Lower leg skin (tissue), 4 donors: ENCODE measurements at places on chromosomes 6 and 20. TPM values are rescaled to one million over a fixed set of nuclear protein-coding genes. Genes with fewer than 3 reads are reported as not detected.

GRCh38 chr6:87541744-87542143 lies 48.0 kb downstream of the RARS2 start:
- DNase-seq, result no peak

ZBTB46 gene
- total RNA-seq, result 6.1 TPM

DNA sequence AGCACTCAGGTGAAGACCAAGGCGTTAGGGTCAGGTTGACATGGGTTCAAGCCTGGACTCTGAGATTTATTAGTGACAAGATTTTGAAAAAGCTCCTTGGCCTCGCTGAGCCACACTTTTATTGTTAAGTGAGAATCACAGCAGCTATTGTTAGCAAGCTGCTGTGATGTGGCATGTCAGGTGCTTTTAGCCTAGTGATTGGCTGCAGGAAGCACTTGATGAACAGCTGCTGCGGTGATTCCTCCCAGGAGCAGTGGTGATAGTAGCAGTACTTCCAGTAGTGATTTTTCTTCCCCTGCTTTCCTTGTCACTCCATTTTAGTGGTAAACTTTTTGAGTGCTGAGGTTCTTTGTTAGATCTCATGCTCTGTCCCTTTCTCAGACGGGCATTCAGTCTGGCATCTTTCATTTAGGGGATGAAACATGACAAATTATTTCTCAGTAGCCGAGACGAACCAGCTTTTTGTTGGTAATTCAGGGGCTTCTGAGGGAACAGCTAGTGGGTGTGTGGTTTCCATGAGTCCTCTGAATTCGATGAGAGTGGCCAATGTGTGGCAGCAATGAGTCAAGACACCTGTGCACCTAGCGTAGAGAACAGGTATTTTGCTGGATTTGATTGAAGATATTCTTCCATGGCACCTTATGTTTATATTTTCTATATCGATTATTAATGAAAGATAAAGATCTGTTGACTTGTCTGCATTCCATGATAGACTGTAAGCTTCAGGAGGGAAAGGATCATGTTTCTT lies 696.7 kb downstream of the DHX35 start:
- DNase-seq, result no peak

DNA sequence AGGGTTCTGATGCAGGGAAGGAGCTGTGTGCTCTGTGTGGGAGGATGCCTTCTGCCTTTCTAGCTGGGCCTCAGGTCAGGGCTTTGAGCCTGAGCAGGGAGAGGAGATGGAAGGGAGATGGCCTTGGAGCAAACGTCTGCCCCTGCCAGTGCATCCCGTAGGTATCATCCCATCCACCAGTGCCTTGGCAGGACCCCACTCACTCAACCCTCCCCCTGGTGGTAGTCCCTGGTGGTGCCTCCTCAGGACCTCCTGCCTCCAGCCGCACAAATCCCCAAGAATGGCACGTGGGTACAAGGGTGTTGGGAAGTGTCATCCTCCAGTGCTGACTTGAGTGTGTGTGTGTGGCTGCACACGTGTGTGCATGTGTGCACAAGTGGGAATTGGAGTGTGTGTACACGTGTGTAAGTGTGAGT lies 23.1 kb upstream of the MICB start:
- no peak for DNase-seq

SAMD5 gene
- total RNA-seq, result 0.80 TPM

GRCh38 chr6:42260972-42261371 lies 43.3 kb upstream of the MRPS10 start:
- no peak for DNase-seq

GRCh38 chr20:44019638-44020335 lies 105.1 kb downstream of the TOX2 start:
- no peak for DNase-seq

- no peak for DNase-seq
Observed at GRCh38 chr20:17437251-17437650, 93.9 kb downstream of the BFSP1 start.

DNA sequence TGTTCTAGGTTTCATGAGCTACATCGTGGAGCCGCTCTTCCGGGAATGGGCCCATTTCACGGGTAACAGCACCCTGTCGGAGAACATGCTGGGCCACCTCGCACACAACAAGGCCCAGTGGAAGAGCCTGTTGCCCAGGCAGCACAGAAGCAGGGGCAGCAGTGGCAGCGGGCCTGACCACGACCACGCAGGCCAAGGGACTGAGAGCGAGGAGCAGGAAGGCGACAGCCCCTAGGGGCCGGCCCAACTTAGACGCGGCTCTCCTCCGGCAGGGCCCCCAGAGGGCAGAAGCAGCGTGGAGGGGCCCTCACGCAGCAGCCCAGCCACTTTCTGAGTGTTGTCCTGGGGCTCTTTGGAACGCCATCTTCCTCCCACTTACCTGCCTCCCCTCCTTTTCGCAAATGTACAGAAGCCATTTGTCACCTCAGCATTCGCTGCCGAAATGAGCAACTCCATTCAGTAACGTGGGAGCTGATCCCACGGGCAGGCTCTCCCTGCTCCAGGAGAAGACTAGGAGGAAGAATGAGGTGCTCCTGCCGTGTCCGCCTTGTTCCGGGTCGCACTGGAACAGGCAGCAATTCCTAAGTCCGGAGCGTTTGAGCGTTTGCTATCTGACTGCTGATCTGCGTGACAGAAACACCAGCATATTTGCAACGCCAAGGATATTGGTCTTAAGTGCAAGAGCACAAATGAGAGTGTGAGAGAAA lies 58.4 kb downstream of the MTFR2 start:
- DNase-seq, result no peak

TCF19 gene
- total RNA-seq, result 20.1 TPM

- no peak for DNase-seq
Observed at GRCh38 chr20:60921022-60921622, 330.9 kb upstream of the CDH4 start.

- DNase-seq, result no peak
Observed at GRCh38 chr6:168097221-168097620, 18.2 kb upstream of the FRMD1 start.

DNA sequence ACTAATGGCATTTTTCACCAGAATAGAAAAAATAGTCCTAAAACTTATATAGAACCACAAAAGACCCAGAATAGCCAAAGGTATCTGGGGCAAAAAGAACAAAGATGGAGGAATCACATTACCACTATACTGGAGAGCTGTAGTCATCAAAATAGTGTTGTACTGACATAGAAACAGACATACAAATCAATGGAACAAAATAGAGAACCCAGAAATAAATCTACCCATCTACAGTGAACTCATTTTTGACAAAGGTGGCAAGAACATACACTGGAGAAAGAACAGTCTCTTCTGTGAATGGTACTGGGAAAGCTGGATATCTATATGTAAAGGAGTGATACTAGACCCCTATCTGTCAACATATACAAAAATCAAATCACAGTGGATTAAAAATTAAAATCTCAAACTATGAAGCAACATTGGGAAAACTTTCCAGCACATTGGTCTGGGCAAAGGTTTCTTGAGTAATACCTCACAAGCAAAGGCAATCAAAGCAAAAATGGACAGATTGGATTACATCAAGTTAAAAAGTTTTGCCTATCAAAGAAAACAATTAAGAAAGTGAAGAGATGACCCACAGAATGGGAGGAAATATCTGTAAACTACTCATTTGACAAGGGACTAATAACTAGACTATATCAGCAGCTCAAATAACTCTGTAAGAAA lies 120.5 kb downstream of the MEI4 start:
- no peak for DNase-seq

- DNase-seq, result no peak
Observed at GRCh38 chr20:17943343-17943742, 25.3 kb downstream of the SNX5 start.

FRS3 gene
- total RNA-seq, result 0.79 TPM

- DNase-seq, result no peak
Observed at GRCh38 chr6:153727885-153728284, 311.2 kb upstream of the OPRM1 start.

SLC22A16 gene
- 0.17 TPM for total RNA-seq

DNA sequence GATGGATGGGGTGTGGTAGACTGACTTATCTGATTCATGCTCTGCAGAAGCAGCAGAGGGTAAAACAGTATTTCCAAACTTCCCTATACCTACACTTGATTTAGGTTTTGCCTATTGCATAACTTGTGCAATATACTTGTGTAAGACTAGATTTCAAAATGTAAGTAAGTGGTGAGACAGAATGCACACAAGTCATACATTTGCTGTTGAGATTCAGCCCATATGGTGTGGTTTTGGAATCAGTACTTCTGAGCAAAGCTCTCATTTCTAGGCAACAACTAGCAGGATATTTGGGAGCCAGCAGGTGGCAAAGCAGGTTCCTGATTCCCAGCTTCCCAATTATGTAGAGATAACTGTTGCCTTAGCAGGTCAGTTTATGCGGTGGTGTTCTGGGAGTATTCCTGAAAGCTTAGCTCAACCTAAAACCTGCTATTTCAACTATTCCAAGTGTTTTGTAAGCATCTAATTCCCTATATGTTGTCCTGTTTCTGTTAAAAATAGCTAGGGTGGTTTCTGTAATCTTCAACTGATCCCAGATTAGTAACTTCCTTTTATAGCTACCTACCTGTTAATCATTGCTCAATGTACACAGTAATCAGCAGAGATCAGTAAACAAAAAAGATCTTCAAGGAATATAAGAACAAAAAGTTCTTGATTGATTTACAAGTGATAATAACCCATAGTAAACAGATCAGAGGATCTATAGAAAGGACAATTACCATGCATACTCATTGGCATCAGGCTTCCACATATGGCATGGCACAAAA lies 8.5 kb upstream of the FABP7 start:
- DNase-seq, result no peak

GRCh38 chr6:96947055-96947454 lies 22.5 kb downstream of the KLHL32 start:
- DNase-seq, result no peak

GRCh38 chr6:75397656-75398465 lies 95.7 kb downstream of the FILIP1 start:
- DNase-seq, result no peak

DNA sequence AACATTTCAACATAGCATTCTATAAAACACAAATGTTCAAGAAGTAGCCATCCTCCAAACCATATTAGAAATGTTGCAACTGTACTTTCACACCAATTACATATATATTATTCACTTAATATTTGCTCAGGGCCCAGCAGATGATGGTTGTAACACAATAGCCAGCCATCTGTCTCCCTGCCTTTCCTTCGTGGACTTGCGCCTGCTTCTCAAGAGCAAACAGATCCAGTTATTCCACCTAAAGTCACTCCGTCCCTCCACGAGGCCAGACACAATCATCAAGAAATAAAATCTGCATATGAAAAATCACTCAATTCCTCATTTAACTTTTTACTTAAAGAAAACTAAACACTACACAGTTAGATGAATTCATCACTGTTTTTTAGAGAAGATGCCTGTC lies 160.4 kb downstream of the RALGAPA2 start:
- no peak for DNase-seq

VIP gene
- total RNA-seq, result 0.98 TPM

DNA sequence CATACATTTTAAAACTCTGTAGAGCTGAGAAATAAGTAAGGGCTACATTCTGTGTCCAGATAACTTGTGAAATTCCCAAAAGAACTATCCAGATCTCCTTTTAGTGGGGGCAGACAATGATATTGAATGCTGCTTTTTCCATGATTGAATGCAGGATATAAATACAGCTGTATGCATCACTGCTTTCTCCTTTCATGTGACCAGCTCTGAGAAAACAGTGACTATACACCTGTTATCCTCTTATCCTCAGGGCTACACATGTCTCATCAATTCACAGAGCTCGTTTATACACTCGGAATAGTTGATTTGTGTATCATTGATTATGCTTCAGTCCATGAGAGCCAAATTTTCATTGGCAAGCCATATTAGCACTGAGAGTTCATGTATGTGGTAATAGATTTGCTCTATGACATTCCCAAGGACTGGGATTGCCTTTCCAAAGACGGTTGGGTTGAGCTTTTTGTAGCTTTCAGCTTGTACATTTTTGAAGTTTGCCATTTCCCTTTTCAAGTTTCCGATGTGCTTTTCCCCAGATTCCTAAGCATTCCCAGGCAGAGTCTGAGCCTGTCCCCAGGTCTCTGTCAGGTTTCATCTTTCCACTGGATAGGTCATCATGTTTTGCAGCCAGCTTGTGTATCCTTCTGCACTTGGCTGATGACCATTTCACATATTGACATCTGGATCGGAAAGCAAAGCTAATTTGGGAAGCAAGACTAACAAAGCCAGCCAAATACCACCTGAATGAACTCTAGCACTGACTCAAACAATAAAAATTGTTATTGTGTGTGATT lies 97.7 kb downstream of the RFX6 start:
- no peak for DNase-seq

F13A1 gene
- 46.5 TPM for total RNA-seq

- no peak for DNase-seq
Observed at GRCh38 chr20:57128044-57128757, 138.2 kb downstream of the BMP7 start.
